Stimulated activated CD4-positive, alpha-beta T cell treated with anti-CD3 and anti-CD28 coated beads, Interleukin-12 subunit alpha, Interleukin-12 subunit beta, amount 100 ng/mL, for 48 hours (primary cell): ENCODE measurements at places on chromosomes 2 and 18.

GRCh38 chr2:223366566-223366965 lies 235.6 kb downstream of the SCG2 start:
- DNase-seq, result no peak

DNA sequence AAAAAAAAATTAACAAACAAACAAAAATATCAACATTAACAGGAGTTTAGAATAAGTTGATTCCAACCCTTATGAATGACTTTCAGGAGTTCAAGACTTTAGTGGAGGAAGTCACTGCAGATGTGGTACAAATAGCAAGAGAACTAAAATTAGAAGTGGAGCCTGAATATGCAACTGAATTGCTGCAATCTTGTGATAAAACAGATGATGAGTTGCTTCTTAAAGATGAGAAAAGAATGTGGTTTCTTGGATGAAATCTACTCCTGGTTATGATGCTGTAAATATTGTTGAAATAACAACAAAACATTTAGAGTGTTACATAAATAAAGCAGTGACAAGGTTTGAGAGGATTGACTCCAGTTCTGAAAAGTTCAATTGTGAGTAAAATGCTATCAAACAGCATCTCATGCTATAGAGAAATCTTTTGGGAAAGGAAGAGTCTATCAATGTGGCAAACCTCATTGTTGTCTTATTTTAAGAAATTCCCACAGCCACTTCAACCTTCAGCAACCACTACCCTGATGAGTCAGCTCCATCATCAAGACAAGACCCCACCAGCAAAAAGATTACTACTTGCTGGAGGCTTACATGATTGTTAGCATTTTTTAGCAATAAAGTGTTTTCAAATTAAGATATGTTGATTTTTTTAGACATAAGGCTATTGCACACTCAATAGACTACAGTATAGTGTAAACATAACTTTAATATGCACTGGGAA lies 42.7 kb upstream of the TAF4B start:
- no peak for DNase-seq

- no peak for DNase-seq
Measured at GRCh38 chr2:143429932-143430679, 300.9 kb downstream of the ARHGAP15 start.

DNA sequence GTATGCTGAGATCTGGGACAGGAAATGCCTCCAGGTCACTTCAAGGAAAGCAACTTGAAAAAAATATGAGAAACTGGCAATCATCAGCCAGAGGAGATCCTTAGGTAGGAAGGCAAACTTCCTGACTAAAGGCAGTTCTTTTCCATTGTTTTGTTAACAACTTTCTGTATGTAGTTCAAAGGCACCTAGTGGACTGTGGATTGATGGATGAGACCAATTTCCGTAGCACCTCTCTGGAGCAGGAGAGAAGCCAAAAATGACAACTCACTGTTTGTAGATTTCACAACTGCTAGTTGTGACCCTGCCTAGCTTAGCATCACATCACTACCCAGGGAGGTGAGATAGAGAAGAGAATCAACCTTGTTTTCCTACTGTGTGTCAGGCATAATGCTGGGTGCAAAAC lies 21.8 kb upstream of the NOSTRIN start:
- DNase-seq, result no peak

DNA sequence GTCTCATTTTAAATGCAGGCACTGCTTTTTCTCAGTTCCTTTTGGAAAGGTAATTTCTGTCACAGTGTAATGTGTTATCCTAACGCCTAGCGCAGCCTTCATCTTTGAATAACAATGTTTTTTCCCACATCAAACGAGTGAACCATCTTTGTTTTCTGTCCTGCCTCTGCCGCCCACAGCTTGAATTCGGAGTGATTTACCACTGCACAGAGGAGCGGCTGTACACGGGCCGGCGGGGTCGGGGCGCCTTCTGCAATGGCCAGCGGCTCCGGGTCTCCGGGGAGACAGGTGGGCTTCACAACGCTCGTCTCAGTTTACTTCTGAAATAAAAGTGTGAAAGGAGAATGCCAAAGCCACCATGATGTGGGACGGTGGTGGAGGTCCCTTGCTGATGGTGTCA lies 32.8 kb downstream of the IMPA2 start:
- DNase-seq, result no peak

DNA sequence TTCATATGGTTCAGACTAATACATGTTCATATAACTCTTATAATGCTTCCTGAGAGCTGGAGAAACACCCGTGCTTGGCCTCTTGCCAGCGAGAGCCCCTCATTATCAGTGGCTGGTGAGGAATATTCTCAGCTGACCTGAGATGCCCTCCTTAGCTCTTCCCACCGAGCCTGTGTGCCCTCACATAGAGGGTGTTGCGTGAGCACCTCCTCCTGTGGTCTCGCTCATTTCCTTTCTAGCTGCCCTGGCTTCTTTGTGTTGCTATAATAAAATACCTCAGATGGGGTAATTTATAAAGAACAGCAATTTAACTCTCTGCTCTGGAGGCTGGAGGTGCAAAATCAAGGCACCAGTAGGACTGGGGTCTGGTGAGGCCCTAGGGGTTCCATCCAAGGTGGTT lies 80.5 kb upstream of the ALKAL2 start:
- no peak for DNase-seq

DNA sequence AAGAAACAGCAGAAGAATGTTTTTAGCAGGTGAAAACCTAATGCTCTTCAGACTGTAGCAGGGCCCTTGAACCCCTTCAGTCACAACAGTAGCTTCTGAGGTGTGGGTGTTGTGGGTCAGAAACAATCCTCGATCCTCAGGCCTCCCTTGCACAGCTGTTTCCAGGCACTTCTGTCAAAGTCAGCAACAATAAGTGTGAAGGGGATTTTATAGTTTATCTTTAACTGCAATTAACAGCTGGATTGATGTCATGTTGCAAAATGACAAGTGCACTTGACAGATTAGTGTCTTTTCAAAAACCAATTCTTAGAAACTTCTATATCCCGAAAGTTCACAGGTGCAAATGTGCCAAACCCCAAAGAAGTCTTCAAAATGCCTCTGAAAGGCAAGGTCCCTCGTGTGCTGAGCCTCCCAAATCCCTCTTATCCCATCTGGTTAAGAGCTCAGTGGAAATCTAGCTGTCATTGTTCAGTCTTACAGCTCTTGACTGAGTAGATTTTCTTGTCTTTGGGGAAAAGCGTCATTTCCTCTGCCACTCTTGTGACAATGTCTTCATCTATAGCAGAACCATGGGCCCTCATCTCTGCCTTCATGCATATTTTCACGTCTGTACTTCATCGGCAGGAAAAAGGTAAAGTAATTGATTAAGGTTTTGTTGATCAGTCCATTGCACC lies 29.6 kb downstream of the M1AP start:
- DNase-seq, result no peak

DNA sequence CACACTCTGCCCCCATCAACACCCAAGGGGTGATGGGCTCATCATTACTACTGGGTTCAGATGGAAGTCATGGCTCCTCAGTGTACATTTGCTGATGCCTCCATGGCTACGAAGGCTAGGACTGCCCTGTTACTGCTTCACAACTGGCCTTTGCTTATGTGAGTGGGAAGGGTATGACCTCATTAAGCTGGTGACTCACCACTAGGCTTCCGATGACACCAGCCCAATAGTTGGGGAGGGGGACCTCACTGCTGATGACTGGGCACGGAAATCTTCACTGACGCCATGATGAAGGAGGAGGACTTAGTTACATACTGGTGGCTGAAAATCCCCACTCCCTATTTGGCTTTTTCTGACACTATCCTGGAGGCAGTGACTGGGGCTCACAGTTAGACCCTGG lies 263.2 kb downstream of the CMPK2 start:
- no peak for DNase-seq

DNA sequence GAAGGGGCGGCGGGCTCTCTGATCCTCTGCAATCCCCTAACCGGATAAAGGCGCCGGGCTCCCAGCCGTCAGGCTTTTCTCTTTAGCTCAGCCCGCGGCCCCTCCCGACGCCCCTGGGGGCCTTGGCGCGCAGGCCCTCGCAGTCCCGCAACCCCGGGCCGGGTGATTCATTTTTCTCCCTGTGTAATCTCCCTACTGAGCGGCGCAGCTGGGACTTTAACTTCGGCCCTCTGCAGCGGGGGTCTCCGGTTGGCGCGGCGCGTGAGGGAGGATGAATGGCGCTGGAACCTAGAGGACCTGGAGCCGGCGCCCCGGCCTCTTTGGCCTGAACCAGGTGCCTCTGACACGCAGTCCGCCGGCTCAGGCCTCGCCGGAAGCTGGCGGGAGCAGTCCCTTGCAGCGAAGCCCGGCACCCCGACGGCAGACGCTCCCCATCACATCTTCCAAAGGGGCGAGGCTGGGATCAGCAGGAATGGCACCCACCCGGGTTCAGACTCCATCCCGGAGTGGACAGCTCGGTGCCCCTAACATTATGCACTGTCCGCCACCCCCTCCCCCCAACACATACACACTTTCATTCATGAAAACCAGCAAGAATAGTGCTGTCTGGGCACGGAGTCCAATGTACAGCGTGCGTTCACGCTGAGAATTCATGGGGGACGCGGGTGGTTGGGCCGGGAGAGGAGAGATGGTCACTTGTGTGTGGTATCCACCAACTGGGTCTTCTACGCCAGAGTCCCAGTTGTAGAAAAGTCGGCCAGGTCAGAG lies 1.2 kb downstream of the CNGA3 start:
- no peak for DNase-seq

DNA sequence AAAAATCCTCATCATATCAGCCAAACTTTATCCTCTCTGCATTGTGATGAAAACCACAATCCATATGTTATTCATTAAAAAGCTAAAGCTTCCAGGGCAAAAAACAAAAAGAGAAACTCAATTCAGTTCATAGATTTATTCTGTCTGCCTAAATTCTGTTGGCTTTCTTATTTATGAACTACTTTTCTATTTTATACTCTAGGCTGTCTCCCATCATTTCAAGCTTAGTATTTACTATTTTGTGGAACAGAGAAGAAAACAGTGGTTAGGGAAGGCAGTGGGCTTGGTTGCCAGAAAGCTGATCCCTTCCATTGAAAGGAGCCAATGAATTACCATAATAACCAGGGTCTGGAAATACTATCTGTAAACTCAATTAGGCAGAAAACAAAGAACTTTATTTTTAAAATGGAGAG lies 71.8 kb downstream of the RAPH1 start:
- DNase-seq, result no peak

- DNase-seq, result no peak
Measured at GRCh38 chr2:108171657-108172056, 68.1 kb upstream of the SULT1C3 start.

DNA sequence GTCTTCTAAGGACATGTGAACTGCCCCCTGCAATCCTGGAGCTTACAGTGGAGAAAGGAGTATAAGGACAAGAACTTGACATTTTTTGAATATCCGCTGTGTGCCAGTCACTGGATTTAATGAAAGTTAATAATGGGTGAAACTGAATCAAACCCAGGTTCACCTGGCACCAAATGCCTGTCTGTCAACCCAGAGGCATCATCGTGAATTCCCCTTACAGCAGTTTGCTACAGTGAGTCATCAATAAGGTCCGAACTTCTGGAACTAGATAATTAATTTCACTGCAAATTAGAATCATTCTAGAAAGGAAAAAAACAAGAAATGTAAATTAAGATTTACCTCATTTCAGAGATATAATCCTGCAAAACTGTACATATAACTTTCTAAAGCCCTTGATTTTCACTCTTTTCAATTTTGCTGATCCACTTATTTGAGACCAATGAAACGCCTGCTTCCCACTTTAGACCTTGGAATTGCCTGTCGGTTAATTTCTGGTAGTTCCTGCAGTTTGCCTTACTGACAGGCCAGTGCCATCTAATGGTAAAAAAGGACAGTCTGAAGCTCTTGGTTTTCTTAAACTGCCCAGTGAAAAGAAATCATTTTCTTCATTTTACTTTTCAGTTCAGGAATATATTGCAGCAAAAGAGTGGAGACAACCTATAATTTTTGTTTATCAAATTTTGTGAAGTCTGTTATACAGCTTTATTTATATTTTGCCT lies 8.2 kb downstream of the DSG2 start:
- DNase-seq, result no peak

DNA sequence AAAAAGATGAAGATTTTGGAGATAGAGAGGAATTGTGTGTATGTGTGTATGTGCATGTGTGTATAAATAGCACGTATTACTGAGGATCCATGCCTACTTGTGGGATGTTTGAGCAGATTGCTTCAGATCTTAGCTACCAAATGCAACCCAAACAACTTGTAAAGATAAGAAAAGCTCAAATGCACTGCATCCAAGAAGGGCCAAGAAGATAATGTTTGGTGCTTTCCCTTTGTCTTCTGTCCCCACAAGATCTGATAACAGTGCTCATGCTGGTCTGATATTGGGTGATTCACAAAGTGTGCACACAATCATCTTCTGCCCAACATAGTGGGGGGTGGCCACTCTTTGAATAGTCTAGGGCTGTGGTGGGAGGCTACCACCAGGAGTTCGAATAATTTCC lies 284.8 kb upstream of the CYRIA start:
- DNase-seq, result no peak

- no peak for DNase-seq
Measured at GRCh38 chr2:238845583-238846377, 2.1 kb upstream of the TWIST2 start.

GRCh38 chr2:30997979-30998378 lies 140.3 kb downstream of the GALNT14 start:
- no peak for DNase-seq

DNA sequence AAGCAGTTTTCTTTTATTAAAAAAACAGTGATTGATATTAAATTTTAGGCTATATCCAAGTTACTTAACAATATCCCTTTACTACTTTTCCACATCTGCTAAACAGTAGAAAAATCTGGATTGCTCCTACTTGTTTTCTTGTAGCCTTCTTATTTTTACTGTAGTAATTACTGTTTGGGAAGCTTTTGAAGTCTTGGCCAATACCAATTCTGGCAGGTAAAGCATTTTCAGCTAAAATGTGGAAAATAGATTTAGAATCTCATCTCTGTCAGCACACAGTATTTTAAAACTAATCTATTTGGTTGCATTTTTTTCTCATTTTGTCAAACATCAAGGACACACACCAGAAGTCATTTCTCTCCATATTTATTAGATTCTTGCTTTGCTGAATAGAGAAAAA lies 1485.7 kb upstream of the PIK3C3 start:
- no peak for DNase-seq

DNA sequence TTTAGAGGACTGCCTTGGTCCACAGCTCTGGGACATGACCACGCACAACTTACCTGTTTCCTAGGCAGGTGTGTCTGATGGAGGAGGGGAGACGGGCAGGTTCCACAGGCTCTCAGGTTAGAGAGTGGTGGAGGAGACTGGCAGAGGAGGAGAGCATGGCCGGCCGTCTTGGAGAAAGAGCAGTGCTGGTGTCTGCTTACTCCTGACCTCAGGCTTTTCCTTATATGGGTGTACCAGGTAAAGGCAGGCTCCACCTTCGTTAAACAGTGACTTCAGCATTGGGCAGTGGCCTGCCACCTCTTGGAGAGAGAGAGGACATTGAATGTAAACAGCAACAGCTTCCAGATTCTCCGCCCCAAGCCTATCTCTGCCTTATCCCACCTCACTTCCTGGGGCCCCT lies at the start of gene CAPN13:
Gene CAPN13, minus strand, starts transcription at position 198 of the 400 bp plus-strand sequence. CDS start 20,121 bp downstream, outside the sequence.
- DNase-seq, result no peak

DNA sequence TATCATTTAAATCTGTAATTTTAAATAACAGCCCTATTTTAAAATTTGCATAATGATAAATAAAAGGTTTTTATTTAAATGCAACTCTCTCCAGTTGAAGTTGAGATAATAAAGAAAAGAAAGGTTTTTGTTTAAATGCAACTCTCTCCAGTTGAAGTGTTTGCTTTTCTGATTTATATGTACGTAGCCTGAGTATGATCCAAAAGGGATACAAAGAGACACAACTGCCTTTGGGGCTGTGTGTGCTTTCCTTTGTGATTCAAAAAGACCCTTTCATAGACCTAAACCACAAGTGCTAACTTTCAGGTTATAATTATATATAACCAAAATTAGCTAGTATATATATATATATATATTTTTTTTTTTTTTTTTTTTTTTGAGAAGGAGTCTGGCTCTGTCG lies 76.2 kb upstream of the MFF start:
- no peak for DNase-seq
